ENCODE measurements at places on chromosomes 6 and 20.

DNA sequence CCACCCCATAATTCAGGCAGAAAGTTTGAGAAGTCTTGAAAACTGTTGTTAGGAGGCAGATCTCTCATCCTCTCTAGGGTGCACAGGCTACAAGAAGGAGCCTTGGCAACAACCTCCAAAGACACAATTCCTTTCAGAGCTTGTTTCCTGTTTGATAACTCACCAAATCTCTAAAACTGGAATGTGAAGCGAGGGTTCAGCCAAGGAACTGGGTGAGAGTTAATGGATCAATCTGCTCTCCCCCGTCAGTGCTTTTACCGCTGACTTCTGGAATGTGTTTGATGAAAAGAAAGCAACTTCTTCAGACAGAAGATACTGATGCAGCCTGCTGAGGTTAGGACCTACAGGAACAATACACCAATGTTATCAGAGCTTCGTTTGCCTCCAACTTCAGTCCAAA lies 171.8 kb upstream of the BMP2 start:
- no peak for DNase-seq

DNA sequence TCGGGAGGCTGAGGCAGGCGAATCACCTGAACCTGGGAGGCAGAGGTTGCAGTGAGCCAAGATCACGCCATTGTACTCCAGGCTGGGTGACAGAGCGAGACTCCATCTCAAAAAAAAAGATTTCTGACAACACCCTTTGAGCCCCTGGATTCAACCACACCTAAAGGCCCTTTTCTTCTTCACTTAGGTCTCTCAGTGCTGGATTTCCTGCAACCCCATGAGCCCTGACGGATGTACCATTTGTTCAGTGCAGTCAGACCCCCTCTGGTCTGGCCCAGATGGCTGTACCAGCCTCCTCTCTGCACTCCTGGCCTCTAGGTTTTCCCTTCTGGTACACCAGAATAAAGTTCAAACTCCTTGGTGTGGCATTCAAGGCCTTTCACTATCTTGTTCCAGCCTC lies 9.1 kb upstream of the NOL4L start:
- no peak for DNase-seq

DNA sequence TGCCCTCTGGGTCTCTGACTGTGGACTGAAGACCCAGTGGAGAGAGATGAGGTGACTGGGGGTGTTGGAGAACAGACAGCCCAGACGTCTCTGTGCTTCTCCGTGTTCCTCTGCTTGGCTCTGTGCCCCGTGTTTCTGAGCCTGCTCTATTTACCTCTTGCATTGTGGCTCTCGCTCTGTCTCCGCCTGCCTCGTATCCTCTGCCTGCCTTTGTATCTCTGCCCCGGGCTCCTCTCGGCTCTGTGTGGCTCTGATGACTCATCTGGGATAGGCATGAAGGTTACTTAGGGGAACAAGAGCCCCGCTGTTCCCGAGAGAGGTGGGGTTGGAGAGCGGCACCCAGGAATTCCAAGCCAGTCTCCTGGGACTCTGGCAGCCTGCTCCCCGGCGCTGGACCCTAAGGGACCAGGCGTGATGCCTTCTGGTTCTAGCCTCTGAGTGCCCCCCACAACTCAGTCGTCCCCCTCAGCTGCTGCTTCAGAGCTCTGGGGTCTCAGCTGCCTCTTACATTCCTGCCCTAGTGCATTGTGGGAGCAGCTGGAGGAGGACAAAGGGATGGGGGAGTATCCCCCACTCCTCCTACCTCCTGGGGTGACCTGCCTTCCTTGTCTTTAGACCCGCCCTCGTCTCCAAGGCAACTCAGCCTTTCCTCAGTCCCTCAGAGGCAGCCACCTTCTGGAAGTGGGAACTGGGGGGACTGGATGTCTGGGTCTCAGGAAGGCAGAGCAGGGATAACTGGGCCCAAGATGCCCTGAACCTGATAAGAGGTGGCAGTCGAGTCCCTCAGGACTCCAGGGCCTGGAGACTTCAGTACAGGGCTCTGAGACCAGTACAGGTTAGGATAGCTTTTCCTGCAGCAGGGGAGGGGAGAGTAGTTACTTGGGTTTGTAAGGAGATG lies 1.9 kb downstream of the DDR1 start:
- DNase-seq, result peak; percentile 73

DNA sequence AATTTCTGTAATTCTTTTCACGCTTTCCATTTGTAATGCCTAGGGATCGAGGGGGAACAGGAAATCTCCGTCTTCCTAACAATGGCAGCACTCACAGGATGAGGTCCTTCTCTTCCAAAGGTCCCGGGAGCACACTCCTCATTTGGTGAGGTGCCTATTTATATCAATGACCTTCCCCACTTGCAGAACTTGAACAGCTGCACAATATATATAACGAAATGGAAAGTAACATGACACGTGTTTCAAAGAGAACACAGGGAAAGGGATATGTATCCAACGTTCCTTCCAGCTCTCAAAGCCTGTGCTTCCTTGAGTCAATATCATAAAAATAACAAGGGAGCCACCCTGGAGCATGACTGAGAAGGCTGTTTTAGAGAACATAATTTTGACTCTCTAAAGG lies 78.6 kb upstream of the RBM24 start:
- no peak for DNase-seq

DNA sequence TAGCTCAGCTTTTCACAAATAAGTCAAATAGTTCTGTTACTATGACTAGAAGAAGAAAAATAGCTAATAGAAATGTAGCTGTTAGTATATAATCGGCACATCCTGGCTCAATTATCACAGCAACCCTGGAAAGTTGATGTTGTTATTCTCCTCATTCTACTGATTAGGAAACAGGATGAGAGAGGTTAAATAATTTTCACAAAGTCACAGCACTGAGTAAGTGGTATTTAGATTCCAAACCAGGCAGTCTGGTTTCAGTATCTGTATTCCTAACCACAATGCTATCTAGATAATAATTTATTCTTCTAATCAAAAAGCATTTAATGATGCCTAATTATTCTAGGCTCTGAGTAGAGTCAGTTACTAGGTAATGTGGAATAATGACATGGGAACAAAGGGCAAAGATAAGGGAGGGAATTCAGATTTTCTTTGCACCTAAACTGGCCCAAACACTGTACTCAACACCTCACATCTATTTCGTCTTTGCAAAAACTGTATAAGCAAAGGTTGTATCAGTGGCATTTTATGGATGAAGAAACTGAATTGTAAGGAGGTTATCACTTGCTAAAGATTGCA lies 51.3 kb downstream of the PDE7B start:
- DNase-seq, result no peak

GRCh38 chr6:30847971-30848436 lies 36.3 kb upstream of the DDR1 start:
- DNase-seq, result no peak

DNA sequence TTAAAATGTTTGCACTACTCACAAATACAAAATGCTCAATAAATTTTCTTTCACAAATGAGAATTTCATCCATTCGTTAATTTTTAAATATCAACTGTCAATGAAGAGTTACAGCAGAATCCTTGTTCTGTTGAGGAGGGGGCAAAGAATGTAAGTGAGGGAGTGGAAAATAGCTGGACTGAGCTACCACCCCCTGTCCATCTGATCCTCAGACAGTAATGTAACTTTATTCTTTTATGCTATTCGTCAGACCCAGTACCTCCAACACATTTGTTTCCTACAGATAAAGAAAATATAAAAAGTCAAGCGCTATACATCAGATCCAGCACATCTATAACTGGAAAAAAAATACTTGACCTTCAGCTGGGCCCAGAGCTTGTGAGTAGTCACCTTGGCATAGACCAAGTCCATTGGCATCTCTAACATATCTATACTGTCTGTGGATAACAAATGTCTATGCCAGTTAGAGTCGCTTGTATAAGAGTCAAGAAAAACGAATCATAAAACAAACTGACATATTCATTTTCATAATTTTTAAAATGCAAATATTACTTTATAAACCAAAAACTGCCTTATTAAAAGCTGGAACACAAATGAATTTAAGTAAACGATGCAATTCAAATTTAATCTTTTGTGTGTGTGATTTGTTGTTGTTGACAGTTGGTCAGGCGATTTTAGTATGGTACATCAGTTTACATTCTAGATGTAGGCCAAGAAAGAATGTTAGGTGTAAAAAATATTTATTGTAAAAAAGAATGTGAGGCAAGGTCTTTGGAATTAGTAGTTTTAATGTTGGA lies 57.2 kb upstream of the HFE start:
- DNase-seq, result no peak

GRCh38 chr6:106488494-106489370 lies 128.2 kb downstream of the CRYBG1 start:
- no peak for DNase-seq

GRCh38 chr6:38155621-38156204 lies 336.2 kb downstream of the ZFAND3 start:
- no peak for DNase-seq

- DNase-seq, result no peak
Measured at GRCh38 chr20:63212792-63213191, 3.1 kb downstream of the YTHDF1 start.

DNA sequence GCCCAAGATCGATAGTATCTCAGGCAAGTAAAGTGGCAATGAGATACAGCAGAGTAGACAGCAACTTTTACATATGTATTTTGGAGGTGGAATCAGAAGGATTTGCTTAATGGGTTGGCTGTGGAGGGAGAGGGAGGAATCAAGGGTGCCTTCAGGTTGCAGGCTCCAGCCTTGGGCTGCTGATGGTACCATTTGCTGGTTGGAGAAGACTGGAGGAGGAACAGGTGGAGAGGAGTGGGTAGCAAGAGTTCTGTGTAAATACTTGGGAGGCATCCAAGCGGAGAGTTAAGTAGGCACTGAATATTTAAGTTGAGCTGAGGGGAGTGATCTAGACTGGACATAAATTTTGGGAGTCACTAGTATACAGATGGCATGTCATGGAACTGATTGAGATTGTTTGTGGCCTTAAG lies 5.2 kb downstream of the BICRAL start:
- DNase-seq, result no peak

- DNase-seq, result no peak
Measured at GRCh38 chr20:22729180-22729579, 144.8 kb upstream of the FOXA2 start.

GRCh38 chr20:24718277-24718676 lies 230.8 kb upstream of the CST7 start:
- no peak for DNase-seq

GRCh38 chr6:126067073-126067472 lies 80.7 kb downstream of the TRMT11 start:
- no peak for DNase-seq

GRCh38 chr6:145227593-145227992 lies 507.7 kb downstream of the EPM2A start:
- DNase-seq, result no peak

DNA sequence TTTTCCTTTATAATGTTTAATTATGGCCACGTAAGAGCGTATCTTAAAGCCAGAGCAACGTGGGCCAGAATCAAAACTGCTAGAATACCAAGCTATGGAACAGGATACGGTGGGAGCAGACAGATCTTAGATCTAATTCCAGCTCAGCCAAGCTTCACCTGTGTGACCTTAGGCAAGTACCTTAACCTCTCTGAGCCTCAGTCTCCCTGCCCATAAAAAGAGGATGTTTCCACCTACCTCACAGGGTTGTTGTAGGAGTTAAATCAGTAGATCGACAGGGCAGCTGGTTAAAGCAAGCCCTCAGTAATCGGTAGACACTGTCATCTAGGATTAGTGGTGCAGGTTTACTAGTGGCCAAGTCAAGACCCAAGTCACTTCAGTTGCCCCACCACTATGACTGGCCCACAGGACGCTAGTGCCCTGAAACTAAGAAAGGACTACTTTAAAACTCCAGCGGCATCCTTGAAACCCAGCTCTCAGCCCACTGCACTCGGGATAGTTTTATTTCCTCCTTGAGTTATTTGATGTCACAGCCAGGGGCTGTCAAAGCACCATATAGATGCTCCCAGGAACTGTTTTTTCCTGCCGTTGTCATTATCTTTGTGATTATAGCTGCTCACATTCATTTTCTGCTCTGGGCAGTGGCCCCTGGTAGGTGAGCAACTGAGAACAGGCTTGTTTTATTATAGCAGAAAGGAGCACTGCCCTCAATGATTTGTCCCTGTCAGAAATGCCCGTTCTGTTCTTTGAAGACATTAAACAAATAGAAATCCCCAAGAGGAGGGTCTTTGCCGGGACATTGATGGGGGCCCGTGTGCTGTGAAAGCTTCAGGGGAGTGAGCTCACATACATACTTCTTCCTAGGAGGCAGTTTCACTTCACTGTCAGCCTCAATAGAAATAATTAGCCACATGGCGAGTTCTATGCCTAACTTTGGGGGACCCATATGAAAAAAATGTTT lies 63.1 kb downstream of the ISM1 start:
- no peak for DNase-seq

Data from BE2C (cell line).